ENCODE measurements at places on chromosomes 5 and 9.
A peak's percentile ranks its signal among the peaks of the same experiment; 100 is the strongest.

GRCh38 chr5:96024683-96025475 lies 63.2 kb upstream of the ELL2 start:
- DNase-seq: no peak

- DNase-seq: no peak
Observed at GRCh38 chr5:67178966-67179365, 17.6 kb downstream of the CD180 start.

DNA sequence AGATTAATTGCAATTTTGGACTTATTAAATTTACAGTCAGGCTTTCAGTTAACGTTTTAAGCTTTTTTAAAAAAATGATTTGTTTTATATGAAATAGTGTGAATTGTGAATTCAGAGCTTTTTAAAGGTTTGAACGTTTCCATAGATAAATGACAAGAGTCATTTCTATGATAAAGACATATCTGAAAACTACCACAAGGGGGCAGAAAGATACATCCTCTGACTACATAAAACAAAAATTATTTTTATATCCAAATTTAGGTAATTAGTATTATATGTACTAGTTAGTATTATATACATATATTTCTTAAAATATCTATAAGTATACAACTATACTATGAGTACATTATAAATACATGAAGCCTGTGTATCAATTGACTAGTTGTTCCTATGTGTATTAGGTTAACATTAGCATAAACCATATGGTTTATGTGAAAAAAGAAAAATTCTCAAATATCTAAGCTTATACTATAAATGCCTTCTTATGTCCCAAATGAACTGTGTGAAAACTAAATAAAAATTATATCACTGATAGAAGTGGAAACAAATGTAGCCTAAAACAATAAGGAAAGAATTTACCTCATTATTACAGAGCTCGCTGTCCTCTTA lies 155.2 kb downstream of the MEF2C start:
- peak; percentile 55 for DNase-seq

- DNase-seq: no peak
Observed at GRCh38 chr5:170650850-170651249, 132.7 kb upstream of the GABRP start.

GRCh38 chr9:19924080-19924479 lies 135.2 kb upstream of the SLC24A2 start:
- no peak for DNase-seq

Data from ELR (cell line).